ENCODE measurements at places on chromosomes 7 and 10. TPM values are rescaled to one million over a fixed set of nuclear protein-coding genes. Genes with fewer than 3 reads are reported as not detected.
A peak's percentile ranks its signal among the peaks of the same experiment; 100 is the strongest.

The HMX2 gene
- 0.69 TPM for total RNA-seq

DNA sequence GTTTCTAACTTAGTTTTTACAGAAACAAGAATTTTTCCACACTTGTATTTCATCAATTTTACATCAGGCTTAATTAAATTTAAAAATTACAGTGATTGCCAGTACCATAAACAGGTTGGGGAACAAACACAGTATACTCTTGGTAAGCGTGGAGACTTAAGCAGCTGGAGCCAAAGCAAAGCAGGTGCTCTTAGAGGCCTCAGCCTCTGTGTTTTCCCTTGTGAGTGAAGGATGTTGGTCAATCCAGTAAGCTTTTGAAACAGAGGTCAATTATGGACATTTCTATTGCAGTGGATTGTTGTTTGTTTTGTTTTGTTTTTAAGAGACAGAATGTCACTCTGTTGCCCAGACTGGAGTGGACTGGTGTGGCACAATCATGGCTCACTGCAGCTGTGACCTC lies 100.6 kb upstream of the CELF2 start:
- no peak for DNase-seq

The PROSER2 gene
- total RNA-seq = 8.8 TPM

GRCh38 chr7:20721086-20721810 lies 65.4 kb downstream of the SP8 start:
- no peak for DNase-seq

GRCh38 chr10:21797984-21798765 lies 205.4 kb downstream of the DNAJC1 start:
- DNase-seq = no peak

The WASL gene
- total RNA-seq = 57.0 TPM

DNA sequence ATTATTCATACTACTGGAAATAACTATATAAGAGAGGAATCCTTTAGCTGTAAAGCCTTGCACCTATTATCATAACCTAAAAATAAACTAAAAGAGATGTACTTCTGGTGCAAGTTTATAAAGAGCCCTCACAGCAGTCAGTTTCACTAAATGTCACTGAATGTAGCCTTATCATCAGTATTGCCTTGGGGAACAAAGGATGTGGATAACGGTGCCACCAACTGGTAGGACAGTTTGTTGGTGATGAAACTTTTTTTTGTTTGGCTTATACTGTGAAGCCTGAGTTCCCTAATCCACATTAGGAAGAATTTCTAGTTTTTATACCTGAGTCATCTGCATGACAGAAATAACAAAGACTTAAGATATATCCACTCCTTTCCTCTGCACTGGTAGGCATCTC lies 117.9 kb upstream of the COL1A2 start:
- no peak for DNase-seq

The SHTN1 gene
- total RNA-seq = 36.7 TPM

- no peak for DNase-seq
These were observed 72.3 kb downstream of the KLF6 start for GRCh38 chr10:3712707-3713106.

- no peak for DNase-seq
These were observed 23.5 kb downstream of the BCCIP start for GRCh38 chr10:125846894-125847293.

The MMD2 gene
- not detected for total RNA-seq

GRCh38 chr7:50868426-50869100 lies 85.9 kb upstream of the GRB10 start:
- DNase-seq = no peak

DNA sequence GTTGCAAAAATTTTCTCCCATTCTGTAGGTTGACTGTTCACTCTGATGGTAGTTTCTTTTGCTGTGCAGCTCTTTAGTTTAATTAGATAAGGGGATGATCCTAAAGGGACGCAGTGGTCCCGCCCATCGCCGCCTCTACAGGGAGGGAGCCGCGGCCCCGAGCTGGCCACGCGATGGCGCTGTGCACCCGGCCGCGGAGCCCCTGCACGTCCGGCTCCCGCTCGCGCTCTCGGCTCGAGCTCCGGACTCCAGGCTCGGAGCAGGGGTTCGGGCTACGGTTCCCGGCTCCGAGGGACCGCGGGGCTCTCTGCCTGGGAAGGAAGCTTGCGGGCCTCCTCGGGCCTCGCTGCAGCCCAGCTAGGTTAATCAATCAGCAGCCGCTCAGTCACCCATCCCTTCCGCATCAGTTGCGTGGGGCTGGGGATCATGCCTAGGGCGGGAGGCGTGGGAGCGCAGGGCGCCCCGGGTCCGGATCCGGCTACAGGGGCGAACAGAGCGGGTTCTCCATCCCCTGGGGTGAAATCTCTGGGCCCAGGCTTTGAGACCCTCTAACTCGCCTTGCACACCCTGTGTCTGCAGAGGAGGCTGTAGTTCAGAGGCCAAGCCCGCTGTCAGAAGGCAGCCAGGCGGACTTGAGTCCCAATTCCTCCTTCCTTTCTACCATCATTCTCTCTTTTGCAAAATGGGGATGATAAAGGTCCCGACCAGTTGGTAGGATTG lies 97.9 kb downstream of the WDR11 start:
- DNase-seq = peak; percentile 57

The PRLHR gene
- 0.17 TPM for total RNA-seq

The MICU1 gene
- total RNA-seq = 42.0 TPM

DNA sequence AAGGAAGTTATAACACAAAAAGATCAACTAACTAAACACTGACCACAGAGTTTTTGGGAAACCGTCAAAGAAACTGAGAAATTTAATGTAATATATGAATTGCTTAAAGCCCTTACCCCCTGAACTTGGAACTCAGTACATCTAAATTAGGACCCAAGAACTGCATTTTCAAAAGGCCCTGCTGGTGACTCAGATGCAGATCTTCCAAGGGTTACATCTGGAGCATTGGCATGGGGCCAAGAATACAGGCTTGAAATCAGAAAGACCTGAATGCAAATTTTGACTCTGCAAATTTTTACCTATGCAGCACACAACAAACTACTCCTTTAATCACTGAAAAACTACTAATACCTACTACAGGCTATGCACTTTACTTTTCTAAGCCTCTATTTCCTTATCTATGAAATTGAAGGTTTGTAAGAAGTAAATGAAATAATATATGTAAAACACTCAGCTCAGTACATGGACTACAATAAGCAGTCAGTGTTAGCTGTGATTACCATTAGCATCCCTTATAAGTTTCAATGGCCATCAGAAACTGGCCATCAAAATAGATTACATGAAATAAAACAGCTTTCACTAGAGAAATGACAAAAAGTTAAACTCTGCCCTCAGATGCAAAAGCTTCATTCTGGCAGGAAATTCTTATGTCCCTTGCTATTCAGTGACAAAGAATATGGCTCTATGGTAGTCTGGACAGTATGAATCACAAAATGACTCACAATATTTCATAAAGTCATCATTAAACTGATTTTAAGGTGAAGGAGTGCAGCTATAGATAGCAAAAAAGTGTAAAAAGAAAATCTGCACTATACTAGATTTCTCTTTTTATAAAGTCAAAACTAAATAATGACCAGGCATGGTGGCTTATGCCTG lies 43.6 kb downstream of the NSUN6 start:
- DNase-seq = peak; percentile 32

The FOXI2 gene
- total RNA-seq = 0.23 TPM

The CTAGE4 gene
- total RNA-seq = 7.5 TPM

GRCh38 chr10:113025487-113025886 lies 75.4 kb downstream of the TCF7L2 start:
- no peak for DNase-seq

GRCh38 chr7:140360697-140361229 lies 37.6 kb downstream of the SLC37A3 start:
- no peak for DNase-seq

DNA sequence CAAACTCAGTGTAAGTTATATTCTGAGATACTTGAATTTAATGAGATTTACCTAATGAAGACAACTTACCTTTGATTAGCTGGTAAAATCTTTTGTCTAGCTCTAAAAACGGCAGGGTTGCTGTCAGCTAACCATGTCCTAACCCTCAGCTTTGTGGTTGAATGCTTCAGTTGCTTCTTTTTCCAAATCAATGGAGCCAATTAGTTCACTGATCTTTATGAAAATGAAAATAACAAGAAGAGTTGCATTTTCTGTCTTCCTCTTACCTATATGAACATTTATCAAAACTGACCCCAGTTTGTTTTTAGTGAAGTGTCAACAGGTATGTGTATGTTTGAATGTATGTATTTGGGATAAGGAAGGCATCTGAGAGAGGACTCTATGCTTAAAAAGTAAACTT lies 253.1 kb upstream of the MTPN start:
- no peak for DNase-seq

GRCh38 chr7:101258243-101258731 lies 13.4 kb upstream of the FIS1 start:
- DNase-seq = no peak

- no peak for DNase-seq
These were observed 974.4 kb downstream of the NXPH1 start for GRCh38 chr7:9407816-9408215.

The PIP gene
- not detected for total RNA-seq

- no peak for DNase-seq
These were observed 96.9 kb downstream of the OSBPL3 start for GRCh38 chr7:24882989-24883621.

The AKR1C1 gene
- total RNA-seq = 48.7 TPM

DNA sequence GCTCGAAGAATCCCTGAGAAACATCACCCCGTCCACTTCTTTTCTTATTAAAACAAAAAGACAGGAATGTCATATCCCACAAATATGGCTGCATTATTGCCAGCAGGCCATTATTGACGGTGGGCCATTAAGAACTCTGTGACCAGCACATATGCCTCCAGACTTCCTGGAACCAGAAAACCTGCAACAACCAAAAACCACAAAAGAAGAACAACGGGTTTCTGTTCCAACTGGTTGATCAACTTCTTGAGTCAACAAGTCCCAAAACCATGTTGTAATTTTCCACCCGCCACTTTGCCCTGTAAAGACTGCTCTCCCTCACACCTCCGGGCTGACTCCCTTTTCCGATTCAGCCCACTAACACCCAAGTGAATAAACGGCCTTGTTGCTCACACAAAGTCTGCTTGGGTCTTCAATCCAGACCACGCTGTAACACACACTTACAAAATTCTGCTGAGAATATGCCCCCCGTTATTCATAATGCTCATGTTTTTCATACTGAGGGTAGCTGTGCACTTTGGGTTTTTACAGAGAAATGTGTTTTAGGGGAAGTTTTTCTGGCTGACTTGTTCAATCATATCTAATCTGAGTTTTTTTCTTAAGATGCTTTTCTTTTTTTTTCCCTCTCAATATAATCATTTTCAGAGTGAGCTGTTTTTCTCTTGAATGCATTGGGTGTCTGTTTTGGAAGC lies 20.7 kb downstream of the ZNF107 start:
- no peak for DNase-seq

DNA sequence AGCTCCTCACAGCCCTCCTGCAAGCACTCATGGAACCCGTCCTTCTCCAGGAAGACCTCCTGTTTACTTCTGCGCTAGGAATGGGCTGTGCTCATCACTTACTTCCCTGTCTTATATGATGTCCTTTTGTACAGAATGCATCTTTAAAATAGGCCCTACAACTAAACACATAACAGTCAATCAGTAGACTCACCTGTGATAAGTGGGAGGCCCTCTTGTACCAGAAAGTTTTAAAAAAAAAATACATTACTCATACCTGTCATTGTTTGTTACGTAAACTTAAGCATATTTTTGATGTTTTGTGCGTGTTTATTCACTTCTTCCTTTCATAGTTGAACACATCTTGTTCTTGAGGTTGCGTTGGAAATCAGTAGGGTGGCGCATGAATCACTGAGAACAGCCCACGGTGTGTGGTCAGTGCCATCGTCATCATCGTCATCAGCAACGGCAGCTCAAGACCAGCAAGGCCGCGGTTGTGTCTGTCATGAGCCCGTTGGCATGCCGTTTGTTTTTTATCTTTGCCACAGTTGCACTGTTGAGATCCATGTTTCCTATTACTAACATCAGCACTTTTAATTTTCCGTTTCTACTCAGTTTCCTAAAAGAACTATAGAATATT lies 232.8 kb downstream of the MGMT start:
- DNase-seq = no peak

The AKR1D1 gene
- total RNA-seq = 0.37 TPM

GRCh38 chr10:36764823-36765222 lies 360.6 kb upstream of the ANKRD30A start:
- no peak for DNase-seq

DNA sequence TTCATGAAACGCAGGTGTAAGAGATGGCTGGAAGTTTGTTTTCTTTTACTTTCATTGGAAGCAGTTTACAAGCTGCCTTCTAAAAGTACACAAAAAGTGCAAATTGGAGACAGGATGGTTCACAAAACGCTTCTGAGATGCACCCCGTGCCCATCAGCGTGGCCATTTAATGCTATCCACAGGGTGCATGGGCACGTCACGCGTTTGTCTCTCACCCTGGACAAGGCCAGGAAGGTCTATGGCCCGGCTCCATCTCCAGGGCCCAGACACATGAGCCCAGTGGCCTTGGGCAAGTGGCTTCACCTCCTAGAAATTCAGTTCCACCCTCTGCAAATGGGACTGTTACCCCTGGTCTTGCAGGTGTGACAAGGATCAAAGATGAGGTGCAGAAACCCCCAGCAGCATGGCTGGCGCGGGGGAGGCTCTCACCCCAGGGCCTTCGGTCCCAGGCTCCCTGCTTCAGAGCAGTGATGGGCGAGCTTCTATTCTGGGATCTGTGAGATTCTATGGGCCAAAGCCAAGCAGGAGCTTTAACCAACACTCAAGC lies 60.8 kb upstream of the EBF3 start:
- DNase-seq = no peak

The SPAG6 gene
- total RNA-seq = 0.23 TPM

The CYP17A1 gene
- total RNA-seq = 7.3 TPM

The TMEM139 gene
- 47.8 TPM for total RNA-seq

The LAMB4 gene
- 0.83 TPM for total RNA-seq

GRCh38 chr10:100509241-100509840 lies 10.3 kb downstream of the SEC31B start:
- DNase-seq = no peak

DNA sequence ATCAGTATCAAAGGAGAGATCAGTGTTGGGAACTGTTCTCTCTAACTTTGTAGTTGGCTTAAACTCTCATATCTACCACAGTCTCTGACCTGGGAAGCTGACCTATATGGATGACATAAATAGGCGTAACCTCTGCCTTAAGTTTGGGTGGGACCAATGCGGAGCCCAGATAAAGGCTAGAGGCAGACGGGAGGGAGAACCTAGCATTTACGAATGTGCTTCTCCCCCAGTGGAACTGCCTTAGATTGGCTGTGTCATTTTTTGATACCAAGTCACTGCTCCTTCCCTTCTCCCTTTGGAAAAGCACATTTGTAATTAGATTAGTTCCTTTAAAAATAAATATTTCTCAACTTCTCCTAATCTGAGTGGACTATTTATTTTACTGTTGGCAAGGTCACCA lies 23.7 kb upstream of the LRRN3 start:
- DNase-seq = no peak

- DNase-seq = no peak
These were observed 122.3 kb downstream of the ADCY1 start for GRCh38 chr7:45696476-45696875.

The WNT2 gene
- total RNA-seq = not detected

GRCh38 chr10:98403812-98404504 lies 11.0 kb downstream of the PYROXD2 start:
- no peak for DNase-seq
